ENCODE measurements at places on chromosomes 12 and 14.

- no peak for DNase-seq
These were observed 30.9 kb downstream of the SPPL3 start for GRCh38 chr12:120873226-120873625.

GRCh38 chr14:63543826-63544406 lies 739 bp upstream of the PPP2R5E start:
- no peak for DNase-seq

GRCh38 chr14:68951035-68951797 lies 27.9 kb downstream of the ACTN1 start:
- DNase-seq, result no peak

- no peak for DNase-seq
These were observed 71.5 kb upstream of the DAAM1 start for GRCh38 chr14:59116984-59117415.

GRCh38 chr12:89469361-89469760 lies 55.2 kb downstream of the GALNT4 start:
- DNase-seq, result no peak

GRCh38 chr12:59724011-59724695 lies 128.3 kb downstream of the SLC16A7 start:
- DNase-seq, result no peak

DNA sequence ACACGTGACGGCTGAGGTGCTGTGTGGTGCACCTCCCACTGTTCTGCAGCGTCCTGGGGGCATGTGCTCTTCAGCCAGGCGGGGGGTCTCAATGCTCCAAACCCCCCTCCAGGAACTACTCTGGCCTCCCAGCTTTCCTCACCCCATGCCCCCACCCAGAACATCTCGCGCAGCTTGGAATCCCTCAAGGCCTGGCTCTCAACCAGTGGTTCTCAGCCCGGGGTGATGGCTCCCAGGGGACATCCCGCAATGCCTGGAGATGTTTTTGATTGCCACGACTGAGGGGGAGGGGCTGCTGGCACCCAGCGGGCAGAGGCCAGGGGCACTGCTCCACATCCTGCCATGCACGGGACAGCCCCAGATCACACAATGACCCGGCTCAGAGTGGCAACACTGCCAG lies 78.9 kb upstream of the DICER1 start:
- DNase-seq, result no peak

GRCh38 chr14:32074887-32075572 lies 2.1 kb upstream of the ARHGAP5 start:
- DNase-seq, result no peak

- DNase-seq, result no peak
These were observed 13.3 kb downstream of the SLCO1B1 start for GRCh38 chr12:21144309-21144708.

DNA sequence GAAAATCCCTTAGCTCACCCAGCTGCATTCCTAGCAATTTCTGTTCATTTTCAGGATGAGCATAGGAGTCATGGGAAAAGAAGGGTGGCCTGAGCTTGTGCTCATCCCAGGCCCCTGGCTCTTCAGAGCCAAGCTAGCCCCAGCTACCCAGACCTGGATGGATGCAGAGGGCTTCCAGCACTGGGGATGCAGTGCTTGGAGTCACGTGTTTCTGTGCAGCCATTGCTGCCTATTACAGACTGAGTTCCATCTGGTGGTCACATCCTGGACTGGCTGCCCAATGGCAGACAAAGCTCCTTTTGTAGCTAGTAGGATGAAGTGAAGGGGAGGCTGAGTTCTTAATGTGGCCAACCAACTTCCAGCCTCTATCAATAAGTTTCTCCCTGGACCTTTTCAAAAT lies 54.2 kb upstream of the JDP2 start:
- DNase-seq, result no peak

DNA sequence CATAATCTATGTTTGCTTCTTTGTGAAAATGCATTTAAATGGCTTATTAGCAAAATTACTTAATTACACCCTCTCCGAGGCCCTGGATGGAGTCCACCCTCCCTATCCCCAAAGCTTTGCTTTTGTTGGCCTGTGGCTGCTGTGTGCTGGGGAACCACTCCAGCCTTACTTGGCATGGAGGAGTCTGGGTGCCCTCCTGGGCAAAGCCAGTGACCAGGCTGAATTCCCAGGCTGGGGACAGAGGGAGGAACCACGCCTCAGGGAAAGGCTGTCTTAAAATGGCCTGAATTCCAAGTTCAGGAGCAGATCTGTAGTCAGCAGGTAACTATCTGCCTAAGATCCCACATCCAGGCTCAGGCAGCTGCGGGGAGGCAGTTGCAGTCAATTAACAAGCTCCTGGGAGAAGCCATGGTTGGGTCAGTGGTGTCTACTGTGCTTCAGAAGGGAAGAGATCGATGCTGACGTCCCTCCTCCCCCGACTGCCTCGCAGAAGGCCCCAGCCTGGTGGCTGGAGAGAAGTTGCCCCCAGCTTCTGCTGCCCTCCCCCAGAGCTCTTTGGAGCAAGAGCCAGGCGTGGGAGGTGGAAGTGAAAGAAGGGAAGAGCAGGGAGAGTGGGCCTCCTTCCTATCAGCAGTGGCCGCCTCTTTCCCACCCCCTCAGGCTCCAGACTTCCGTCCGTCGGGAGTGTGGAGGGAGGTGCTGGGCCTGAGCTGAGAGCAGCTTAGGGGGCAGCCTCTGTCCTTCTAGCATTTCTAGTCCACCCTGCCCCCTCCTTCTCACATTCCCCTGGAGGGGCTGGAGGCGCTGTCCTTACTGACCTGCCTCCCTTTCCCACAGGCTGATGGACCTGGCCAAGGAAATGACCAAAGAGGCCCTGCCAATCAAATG lies 11.3 kb downstream of the VASH1 start:
- peak; percentile 83 for DNase-seq

- DNase-seq, result no peak
These were observed 174.8 kb upstream of the ATF7IP start for GRCh38 chr12:14190694-14191093.

DNA sequence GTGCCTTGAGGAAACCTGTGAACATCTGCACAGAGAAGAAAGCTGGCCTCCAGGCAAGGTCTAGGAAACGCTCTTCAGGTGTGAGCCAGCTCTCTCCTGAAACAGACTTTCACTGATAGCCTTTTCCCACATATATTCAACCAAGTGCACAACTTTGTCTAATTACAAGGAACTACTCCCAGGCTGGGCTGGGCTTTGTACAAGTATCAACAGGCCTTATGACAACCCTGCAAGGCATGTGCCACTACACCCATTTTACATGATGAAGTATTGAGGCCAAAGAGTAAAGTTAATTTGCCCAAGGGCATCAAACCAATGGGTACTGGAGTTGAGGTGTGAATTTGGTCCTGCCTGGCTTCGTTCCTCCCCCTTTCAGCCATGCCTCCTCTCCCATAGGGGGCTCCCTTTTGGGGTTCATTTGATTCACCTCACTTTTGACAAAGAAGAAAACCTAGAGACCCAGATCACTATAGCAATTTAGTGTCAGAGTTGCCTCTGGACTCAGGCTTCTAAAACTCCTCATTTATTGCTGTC lies 2.1 kb downstream of the CSRP2 start:
- DNase-seq, result no peak

DNA sequence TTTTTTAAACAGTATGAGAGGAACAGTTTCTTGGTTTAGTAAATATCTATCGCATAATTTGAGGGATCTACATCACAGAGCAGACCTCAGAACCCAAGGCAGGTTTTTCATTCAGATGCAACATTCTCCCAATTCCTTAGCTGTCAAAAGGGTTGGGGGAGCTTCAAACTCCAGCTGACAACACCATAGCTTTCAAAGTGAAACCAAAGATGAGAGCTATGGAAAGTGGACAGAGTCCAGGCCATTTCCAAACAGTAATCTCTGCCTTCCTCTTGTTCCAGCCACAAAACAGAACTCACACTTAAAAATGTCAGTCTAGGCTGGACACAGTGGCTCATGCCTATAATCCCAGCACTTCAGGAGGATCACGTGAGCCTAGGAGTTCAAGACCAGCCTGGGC lies 87.8 kb downstream of the SPRING1 start:
- DNase-seq, result no peak

GRCh38 chr14:87278415-87278814 lies 714.6 kb downstream of the GALC start:
- DNase-seq, result no peak

DNA sequence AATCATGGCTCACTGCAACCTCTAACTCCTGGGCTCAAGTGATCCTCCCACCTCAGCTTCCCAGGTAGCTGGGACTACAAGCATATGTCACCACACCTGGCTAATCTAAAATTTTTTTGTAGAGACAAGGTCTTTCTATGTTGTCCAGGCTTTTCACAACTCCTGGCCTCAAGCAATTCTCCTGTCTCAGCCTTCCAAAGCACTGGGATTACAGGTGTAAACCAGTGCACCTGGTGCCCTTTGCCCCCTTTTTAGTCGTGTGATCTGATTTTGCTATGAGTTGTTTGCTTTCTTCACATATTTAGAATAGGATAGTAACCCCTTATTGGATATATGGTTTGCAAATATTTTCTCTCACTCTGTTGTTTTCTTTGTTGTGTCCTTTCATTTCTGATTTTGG lies 1.7 kb upstream of the RAD52 start:
- no peak for DNase-seq

- no peak for DNase-seq
These were observed 69.5 kb upstream of the SLC24A4 start for GRCh38 chr14:92253381-92253894.

DNA sequence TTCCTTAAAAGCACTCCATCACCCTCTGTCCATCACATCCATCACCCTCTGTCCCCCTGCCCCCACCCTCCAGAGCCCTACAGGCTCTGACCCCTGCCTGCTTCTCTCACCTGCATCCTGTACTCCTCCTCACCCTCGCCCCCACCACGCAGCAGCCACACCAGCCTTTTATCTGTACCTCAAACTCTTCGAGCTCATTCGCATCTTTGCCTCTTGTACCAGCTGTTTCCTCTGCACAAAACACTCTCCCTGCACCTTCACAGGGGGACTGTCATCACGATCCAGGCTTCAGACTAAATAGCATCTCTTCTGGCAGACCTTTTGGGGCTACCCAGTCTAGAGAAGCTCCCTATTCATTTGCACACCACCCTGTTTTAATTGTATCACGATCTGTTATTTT lies 24.1 kb downstream of the TMEM229B start:
- no peak for DNase-seq

- no peak for DNase-seq
These were observed 8.1 kb upstream of the RABGGTA start for GRCh38 chr14:24279301-24280186.

DNA sequence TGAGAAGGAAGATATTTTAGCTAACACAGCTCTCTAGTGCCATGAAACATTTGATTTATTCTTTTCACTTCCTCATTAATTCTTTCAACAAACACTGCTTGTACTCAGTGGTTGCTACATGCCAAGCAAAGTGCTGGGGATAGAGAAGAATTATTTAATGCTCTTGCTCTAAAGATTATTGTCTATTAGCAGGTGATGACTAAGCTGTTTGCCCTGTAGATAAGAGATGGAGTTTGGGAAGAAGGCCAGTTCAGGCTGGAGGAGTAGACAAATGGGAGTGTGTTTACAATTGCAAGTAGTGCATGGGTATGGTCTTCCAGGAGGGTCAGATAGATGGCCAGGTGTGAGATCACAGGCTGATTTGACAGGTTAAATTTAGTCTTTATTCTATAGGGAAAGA lies 99.8 kb upstream of the SEL1L start:
- no peak for DNase-seq

DNA sequence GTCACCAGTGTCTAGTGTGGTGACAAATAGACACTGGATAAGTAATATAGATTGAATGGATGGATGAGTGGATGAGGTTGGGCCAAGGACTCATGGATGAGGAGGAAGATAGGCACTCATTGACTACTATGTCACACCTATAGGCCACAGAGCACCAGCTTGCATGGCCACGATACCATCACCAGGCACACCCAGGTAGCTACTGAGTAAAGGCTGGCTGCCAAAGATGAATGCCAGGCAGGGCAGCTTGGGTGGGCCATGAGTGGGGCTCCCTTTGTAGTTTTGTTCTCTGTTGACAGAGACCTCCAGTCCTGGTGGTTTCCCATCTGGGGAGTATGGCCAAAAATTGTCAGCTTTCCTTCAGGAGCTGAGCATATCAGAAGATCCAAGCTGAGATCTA lies 11.2 kb upstream of the KRT83 start:
- DNase-seq, result no peak

- DNase-seq, result peak; percentile 36
These were observed 46.2 kb downstream of the BCAT1 start for GRCh38 chr12:24902511-24903328.

DNA sequence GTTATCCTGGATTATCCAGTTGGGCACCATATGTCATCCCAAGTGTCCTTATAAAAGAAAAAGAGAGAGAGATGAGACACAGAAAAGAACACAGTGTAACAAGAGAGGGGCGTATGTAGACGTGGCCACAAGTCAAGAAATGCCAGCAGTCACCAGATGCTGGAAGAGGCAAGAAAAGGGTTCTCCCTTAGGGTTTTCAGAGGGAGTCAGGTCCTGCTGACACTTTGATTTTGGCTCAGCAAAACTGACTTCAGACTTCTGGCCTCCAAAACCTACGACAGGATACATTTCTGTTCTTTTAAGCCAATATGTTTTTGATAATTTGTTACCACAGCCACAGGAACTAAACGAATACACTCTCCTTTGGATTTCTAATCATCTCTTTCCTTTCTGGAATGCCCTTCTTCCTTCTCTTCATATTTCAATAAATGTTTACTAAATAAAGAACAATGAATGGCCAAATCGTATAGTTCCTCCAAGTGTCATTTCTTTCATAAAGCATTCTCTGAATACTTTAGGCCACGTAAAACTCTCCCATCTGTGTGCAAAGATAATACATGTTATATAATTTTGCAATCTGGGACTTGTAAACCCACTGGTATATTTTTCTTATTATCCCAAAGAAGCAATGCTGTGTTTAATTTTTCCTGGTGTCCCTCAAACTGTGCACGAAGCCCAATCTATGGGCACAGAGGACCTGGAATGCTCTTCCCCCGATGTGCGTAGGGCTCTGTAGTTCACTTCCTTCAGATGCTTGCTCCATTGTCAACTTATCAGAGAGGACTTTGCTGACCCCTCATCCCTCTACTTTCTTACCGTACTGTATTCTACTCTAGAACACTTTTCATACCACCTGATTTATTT lies 303.6 kb downstream of the CEP128 start:
- no peak for DNase-seq

GRCh38 chr14:71270111-71270510 lies 362.9 kb downstream of the PCNX1 start:
- DNase-seq, result no peak

GRCh38 chr14:29039171-29039570 lies 272.6 kb downstream of the FOXG1 start:
- no peak for DNase-seq

GRCh38 chr12:50517421-50518048 lies 12.8 kb downstream of the DIP2B start:
- DNase-seq, result no peak

DNA sequence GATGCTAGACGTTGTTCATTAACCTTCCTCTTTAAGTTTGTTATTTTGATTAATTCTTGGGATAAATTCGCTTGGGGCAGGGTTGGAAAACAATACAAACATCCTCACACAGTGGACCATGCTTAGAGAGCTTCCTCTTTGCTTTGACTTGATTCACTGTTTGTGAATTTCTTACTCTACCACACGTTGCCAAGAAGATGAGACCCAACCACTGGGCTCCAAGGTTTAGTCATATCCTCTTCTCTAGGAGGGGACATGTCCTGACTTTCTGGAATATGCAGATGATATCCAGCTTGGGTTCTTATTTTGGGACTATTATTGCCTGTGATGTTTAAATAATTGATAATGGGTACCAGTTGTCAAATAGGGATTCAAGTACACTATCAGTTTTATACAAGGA lies 428.2 kb downstream of the ATP23 start:
- DNase-seq, result no peak

GRCh38 chr12:94643606-94644005 lies 6.8 kb downstream of the TMCC3 start:
- DNase-seq, result no peak

All from right hindlimb (tissue), 1 donor.